ENCODE measurements at places on chromosomes 11 and 22. TPM values are rescaled to one million over a fixed set of nuclear protein-coding genes. Genes with fewer than 3 reads are reported as not detected.

KDM4E gene
- total RNA-seq: not detected

SYT13 gene
- not detected for total RNA-seq

IGLL5 gene
- total RNA-seq: not detected

RFPL3 gene
- total RNA-seq: not detected

CRYBB3 gene
- total RNA-seq: not detected

FAM180B gene
- total RNA-seq: not detected

FOLH1 gene
- not detected for total RNA-seq

TSGA10IP gene
- total RNA-seq: not detected

HBD gene
- total RNA-seq: 4.8 TPM

OR6A2 gene
- 0.27 TPM for total RNA-seq

TRIM29 gene
- not detected for total RNA-seq

MRGPRX3 gene
- total RNA-seq: not detected

A4GALT gene
- 22.2 TPM for total RNA-seq

DRICH1 gene
- not detected for total RNA-seq

MRGPRX2 gene
- total RNA-seq: not detected

MCHR1 gene
- total RNA-seq: under 0.01 TPM

BTBD18 gene
- not detected for total RNA-seq

VSIG2 gene
- total RNA-seq: not detected

GAL gene
- not detected for total RNA-seq

MICALL1 gene
- 13.2 TPM for total RNA-seq

SYNGR1 gene
- total RNA-seq: 3.9 TPM

CD248 gene
- 193 TPM for total RNA-seq

MYOD1 gene
- not detected for total RNA-seq

MS4A12 gene
- total RNA-seq: not detected

OR51B2 gene
- total RNA-seq: not detected

TNNT3 gene
- total RNA-seq: 0.81 TPM

GANAB gene
- total RNA-seq: 208 TPM

SAA1 gene
- not detected for total RNA-seq

MS4A8 gene
- 0.49 TPM for total RNA-seq

CARD16 gene
- 11.5 TPM for total RNA-seq

SYVN1 gene
- 24.3 TPM for total RNA-seq

SCGB2A2 gene
- total RNA-seq: not detected

VPREB1 gene
- not detected for total RNA-seq

KRTAP5-4 gene
- not detected for total RNA-seq

TBX1 gene
- 2.8 TPM for total RNA-seq

NLRP10 gene
- total RNA-seq: 1.7 TPM

ZFTA gene
- total RNA-seq: 62.7 TPM

ARHGAP32 gene
- 20.1 TPM for total RNA-seq

KCTD14 gene
- 0.45 TPM for total RNA-seq

FAM83F gene
- total RNA-seq: not detected

APLNR gene
- not detected for total RNA-seq

CAPN5 gene
- total RNA-seq: 31.0 TPM

All from fibroblast of the aortic adventitia (primary cell).